Umbilical cord (tissue), 2 donors: ENCODE measurements at places on chromosomes 16 and 17. TPM values are rescaled to one million over a fixed set of nuclear protein-coding genes. Genes with fewer than 3 reads are reported as not detected.

PRAC2 gene
- total RNA-seq: not detected

DNA sequence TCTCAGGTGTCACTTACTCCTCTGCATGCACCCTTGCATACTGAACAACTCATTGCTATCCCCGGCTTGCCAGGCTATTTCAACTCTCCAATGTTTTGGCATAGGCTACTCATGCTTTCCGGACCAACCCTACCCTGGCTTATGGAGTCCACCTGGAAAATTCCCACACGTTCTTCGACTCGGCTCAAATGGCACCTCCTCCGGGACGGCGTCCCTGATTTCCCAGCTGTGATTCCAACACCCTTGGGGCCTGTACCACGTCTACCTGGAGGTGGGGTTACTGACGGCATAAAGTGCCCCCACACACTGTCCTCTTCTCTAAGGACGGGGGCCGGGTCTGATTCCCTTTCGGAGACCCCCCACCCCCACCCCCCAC lies 498 bp downstream of the SMYD4 start:
- DNase-seq: no peak

DNA sequence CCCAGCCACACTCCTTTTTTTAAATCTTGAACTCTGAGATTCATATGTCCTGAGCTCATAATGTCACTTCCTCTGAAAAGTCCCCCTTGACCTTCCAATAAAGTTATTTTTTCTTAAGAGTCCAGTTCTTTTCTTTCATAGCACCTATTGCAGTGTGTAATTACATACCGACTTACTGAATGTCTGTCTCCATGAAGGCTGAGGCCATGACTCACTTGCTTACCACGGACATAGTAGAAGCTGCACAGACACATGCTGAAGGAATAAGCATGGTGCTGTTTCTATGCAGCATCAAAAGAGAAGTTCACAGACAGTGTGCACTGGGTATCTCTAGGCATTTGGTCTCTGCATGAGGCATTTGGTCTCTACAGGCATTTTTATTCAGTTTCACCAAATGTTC lies 77.2 kb downstream of the C17orf67 start:
- peak; percentile 9 for DNase-seq

FOXF1 gene
- 0.96 TPM for total RNA-seq

FNDC8 gene
- not detected for total RNA-seq

DNA sequence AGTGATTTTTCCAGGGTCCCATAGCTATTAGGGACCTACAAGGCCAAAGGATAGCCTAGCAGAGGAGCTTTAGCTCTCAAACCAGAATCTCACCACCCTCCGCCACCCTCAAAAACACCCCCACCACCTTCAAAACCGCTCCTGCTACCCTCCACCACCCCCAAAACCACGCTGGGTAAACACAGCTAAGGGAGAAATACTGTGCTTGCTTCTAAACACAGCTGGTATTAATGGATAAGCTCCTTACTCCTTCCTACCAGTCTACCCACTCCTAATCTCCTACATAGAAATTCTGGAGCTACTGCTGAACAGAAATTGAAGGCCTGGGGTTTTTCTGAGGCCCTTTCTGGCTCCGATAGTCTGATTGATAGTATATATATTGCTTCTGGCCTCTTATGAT lies 2.2 kb upstream of the LPCAT2 start:
- DNase-seq: no peak

DNA sequence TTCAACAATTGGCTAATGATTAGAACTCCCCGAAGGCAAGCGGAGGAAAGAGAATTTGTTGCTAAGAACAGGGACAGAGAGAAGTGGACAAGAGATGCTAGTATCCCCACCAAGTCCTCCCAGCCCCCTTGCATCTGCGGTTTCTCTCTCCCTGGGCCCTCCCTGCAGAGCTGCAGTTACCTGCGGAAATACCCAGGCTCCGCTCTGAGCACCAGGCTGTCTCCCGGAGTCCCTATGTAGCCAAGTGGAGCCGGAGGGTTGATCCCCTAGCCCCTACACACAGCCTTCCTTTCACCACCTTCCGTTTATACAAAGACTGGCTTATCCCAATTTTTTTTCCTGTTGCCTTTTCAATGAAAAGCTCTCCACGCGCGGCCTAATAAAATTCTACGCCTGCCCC lies 834.4 kb downstream of the KCNJ2 start:
- no peak for DNase-seq

GRCh38 chr17:29024316-29024952 lies 18.5 kb upstream of the PIPOX start:
- DNase-seq: no peak

RNF43 gene
- 3.6 TPM for total RNA-seq

GRCh38 chr16:46817961-46818360 lies 13.0 kb downstream of the C16orf87 start:
- no peak for DNase-seq

HLF gene
- 33.7 TPM for total RNA-seq

GRCh38 chr17:81909231-81909630 lies 2.0 kb downstream of the PCYT2 start:
- DNase-seq: no peak

DNA sequence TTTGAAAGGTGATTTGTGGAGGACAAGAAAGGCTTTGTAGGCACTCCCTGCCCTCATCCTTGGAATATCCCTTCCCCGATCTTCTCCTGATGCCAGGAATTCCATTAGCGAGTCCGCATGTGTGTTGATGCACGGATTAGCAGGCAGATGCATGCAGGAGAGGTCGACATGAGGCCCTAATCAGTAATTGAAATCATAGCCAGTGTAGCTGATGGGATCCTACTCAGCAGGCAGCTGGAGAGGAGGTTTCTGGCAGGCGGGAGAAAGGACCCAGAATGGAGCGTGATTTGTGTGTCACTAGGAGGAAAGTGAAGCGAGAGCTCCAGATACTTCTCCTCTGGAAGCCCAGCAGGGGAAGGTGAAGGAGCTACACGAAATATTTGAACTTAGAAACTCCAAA lies 196.3 kb upstream of the CDH11 start:
- no peak for DNase-seq
